ENCODE measurements at places on chromosomes 7 and 10.

DNA sequence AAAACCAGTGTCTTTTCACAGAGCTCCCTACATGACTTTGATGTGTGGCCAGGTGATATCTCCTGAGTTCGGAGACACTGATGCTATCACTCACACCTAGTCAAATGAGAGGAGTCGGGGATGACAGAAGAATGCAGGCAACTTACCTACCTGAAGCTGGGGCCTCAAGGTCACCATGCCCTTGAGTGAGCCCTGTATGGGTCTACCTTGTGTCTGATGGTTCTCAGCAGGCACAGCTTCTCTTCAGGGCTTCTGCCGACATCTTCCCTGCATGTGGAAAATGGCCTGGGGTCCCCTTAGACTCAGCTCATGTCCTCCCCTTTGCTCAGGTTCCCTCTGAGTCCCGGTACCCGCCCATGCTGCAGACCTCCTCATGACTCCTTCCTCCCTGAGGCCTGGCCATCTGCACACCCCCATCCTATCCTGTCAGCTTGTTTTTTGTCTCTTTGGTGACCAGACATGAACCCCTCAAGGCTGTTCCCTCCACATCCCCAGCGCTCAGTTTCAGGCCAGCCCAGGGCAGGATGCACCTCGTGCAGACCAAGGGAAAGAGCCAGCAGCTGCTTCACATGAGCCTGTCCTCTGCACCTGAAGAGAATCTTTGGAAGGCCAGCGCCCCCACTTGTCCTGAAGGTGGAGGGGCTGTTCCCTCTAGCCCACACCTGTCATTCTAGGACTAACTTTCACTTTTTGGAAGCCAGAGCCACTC lies 74.6 kb upstream of the GDF10 start:
- DNase-seq: no peak

- DNase-seq: no peak
Observed at GRCh38 chr7:139972029-139972428, 90.7 kb downstream of the PARP12 start.

DNA sequence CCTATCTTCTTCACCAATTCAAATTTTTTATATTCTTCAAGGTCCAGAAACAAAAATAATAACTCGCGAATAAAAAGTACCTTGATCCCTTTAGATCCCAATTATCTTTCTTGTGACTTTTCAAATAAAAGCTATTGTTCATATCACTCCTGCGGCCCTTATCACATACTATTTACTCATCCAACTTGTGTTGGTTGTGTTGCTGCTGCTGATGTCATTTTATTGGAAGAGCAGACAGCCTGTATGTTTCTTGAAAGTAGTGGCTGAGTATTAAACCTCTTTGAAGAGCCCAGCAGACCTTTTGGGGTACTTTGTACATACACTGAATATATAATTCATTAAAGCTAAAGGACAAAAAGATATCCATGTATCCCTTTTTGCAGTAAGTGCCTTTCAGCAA lies 231.7 kb downstream of the CTNNA3 start:
- DNase-seq: no peak

DNA sequence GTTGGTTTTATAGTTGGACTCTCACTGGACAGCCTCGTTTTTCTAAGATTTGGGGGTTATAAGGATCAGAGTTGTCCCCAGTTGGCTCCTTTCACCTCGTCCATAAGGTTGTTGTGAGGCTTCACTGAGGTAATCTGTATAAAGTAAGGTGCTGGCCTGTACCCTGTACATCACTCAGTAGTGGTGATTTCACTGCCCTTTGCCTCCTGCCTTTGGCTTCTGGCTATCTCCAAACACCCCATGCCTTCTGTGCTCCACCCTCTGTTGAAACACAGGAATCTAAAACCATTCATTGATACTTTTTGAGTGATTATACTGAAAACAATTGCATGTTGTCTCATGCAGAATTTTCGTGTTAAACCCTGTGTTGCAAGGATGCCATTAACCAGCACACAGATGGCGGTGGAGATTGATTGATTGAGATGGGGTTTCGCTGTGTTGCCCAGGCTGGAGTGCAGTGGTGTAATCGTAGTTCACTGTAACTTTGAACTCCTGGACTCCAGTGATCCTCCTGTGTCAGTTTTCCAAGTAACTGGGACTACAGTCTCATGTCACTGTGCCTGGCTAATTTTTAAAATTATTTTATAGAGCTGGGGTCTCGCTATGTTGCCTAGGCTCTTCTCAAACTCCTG lies 55.0 kb downstream of the KAT6B start:
- no peak for DNase-seq

- DNase-seq: no peak
Observed at GRCh38 chr10:102106998-102107397, 13.2 kb downstream of the LDB1 start.

- DNase-seq: no peak
Observed at GRCh38 chr7:100091411-100092181, 2.8 kb downstream of the COPS6 start.

DNA sequence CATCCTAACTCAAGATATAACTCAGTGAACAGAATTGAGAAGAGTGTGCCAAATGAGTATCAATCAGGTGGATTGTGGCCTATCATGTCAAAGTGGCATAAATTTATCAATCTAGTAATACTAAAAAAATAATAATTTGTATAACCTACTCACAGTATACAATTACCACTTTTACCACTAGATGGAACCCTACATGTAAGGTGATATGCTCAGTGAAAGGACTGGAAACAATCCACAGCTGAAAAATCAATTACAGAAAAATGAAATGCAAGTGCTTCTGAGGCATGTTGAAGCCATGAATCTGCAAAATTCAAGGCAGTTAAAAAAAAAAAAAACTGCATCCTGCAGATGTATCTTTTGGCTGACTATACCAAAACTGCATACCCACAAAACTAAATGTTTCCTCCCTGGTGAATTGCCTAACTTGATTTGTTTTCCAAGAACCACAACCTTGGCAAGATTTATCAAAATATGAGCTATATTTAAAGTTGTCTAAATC lies 13.9 kb downstream of the ARHGAP19 start:
- DNase-seq: peak; percentile 94

DNA sequence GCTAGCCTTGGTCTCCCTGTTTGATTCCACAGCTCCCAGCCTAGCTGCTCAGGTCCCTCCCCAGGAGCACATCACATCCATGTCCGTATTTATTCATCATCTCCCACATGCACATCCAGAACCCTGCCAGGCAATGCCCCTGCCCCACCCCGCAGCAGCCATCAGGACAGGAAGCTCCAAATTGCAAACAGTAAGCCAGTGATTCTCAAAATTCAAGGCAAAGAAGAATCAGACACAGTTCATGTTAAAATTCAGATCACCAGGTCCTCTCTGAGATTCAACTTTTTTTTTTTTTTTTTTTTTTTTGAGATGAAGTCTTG lies 17.7 kb downstream of the LRRC20 start:
- no peak for DNase-seq

GRCh38 chr10:16436367-16436757 lies 448 bp upstream of the PTER start:
- no peak for DNase-seq

GRCh38 chr10:34423673-34424625 lies 391.1 kb downstream of the PARD3 start:
- no peak for DNase-seq

DNA sequence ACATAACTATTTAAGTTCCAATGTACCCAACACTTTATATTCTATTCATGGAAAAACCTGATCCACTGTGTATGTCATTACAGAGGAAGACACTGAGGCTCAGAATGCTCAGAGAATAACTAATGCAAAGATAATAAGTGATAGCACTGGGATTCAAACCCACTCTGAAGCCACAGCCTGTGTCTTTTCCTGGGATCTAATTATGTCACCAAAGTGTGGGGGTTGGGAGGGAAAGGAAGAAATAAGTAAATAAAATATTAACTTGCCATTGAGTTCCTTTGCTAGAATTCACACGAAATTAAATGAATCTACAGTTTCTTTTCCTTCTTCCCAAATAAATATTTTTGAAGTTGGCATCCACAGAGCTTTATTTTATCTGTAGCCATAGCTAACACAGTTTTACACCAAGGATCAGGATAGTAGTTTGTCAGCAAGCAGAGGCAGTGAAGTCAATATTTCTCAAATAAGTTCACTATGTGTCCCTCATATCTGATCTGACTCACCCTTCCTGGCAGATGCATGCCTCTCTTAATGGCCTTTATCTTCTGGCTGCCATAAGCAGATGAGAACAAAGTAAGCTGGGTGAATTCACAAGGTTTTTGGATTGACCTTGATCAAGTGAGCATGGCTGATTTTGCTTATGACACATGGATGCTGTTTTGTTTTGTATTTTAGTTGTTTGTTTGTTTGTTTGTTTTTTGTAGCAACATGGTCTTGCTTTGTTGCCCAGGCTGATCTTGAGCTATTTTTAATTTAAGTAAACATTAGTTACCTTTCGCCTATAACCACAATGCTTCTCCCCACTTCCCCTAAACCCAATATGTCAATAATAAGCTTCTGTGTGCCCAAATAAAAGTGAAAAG lies 6.3 kb downstream of the RAPGEF5 start:
- no peak for DNase-seq

- no peak for DNase-seq
Observed at GRCh38 chr10:102579328-102579727, 65.0 kb upstream of the TRIM8 start.

DNA sequence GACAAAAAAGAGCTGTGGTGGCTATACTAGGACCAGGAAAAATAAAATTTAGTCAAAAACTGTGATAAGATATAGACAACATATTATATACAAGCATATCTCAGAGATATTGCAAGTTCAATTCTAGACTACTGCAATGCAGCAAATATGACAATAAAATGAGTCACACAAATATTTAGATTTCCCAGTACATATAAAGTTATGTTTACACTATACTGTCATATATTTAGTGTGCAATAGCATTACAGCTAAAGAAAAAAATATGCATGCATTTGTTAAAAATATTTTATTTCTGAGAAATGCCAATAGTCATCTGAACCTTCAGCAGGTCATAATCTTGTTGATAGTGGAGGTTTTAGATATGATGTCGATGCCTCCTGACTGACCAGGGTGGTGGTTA lies 72.1 kb downstream of the AKR1C4 start:
- no peak for DNase-seq

DNA sequence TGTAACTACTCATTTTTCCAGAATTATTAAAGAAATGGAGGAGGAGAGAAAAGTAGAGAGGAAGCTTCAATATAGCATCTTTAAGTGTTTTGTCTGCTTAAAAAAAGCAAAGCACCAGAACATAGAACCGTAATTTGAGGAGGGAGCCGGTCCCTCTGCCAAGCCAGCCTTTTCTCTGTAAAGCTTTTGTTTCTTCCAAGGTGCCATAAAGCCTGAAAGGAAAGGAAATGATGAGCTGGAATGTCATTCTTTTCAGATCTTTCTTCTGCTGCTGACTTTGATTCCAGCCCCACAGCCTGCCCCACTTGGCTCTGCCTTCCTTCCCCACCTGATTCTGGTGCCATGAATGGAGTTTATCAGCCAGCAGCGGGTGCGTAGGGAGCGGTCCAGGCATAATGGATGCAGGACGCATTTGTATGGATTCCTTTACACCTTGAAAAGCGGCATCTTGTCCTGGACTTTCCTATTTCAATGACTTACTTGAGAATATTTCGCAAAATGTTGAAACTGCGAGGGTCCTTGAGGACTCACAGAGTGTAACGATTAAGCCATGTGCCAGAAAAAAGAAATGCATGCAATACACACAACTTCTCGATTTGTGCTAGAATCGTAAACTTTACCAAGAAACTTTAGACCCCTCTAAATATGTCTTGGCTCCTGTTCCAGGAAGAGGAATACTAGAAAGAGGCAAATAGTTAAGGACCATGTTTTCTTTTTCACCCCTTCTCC lies 569.5 kb upstream of the MGMT start:
- no peak for DNase-seq

GRCh38 chr10:91415816-91416215 lies 5.7 kb downstream of the HECTD2 start:
- DNase-seq: no peak

DNA sequence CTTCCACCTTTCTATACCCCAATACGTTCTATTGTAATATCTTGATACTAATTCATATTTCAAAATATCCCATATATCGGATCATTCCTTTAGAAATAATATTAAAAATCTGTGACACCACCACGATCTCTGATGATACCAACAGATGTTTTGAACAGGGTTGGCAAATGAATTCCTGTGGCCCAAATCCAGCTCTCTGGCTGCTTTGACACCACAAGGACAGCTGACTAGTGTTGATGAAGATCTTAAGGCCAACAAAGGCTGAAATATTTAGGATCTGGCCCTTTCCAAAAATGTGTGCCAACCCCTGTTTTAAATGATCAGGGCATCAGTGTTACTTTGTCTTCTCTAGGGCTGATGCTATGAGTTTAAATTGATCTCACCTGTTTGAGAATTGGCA lies 380.7 kb upstream of the PFKP start:
- DNase-seq: no peak
